ENCODE measurements at places on chromosomes 2 and 18. TPM values are rescaled to one million over a fixed set of nuclear protein-coding genes. Genes with fewer than 3 reads are reported as not detected.

INPP5D gene
- total RNA-seq: 40.5 TPM

PPP4R3B gene
- total RNA-seq: 64.6 TPM

MCEE gene
- total RNA-seq: 15.6 TPM

DNA sequence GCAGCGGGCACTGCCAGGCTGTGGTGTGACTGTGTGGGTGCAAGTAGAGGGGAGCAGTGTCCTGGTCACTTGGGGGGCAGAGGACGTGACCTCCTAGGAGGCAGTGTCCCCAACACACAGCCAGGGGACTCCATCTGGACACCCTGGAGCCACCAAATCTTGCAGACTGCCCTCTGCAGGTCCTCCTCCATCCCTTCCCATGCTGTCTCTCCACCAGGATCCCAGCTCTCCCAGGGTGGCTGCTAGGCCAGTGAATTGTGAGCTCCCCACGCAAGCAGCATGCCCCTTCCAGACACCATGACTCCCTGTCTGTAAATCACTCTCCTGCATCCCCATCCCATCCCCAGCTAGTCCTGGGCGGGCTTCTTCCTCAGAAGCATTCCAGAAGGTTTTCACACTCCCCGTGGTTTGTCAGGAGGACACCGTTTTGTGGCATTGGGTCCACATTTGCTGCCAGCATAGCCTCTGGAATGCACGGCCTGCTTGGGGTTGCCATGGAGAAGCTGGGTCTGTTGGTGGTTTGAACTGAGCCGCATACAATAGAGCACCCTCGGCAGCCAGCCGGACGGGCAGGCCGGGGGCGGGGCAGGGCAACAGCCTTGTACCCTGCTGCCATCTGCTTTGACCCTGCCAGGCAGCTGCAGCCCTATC lies 210.7 kb downstream of the KLHL29 start:
- H3K27me3 ChIP-seq: no peaks in the 10 kb centered on the region
- DNase-seq: peak; percentile 58
- no peak overlapping the region for H3K4me3 ChIP-seq
- H3K27ac ChIP-seq: no peak overlapping the region

DNA sequence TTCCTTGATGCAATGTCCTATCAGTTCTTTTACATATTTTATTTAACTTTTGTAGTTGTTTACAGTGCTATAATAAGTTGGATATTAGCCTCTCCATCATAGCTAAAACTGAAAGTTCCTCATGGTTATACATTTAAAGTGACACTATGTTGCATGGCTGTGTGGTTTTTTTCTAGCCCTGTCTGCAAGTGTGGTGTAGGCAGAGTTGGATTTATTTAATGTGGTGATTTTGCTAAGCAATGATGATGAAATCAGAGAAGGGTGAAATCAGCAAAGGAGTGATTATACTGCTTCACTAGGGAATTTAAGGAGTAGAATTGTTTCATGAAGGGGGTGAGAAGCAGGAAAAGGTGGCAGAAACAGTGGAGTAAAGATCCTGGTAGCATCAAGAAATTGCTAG lies 18.3 kb upstream of the ENOSF1 start:
- DNase-seq: no peak
- no peak overlapping the region for H3K27ac ChIP-seq
- H3K27me3 ChIP-seq: no peaks in the 10 kb centered on the region
- H3K36me3 ChIP-seq: no peaks in the 10 kb centered on the region
- H3K4me1 ChIP-seq: no peaks in the 10 kb centered on the region

- H3K27me3 ChIP-seq: no peaks in the 10 kb centered on the region
- no peak for DNase-seq
- no peak overlapping the region for H3K4me3 ChIP-seq
- H3K27ac ChIP-seq: peak overlapping the region; percentile 31
- H3K4me1 ChIP-seq: peaks cover 50% of the 10 kb centered on the region
These were observed 30.3 kb downstream of the TANC1 start for GRCh38 chr2:158998551-158999248.

DNA sequence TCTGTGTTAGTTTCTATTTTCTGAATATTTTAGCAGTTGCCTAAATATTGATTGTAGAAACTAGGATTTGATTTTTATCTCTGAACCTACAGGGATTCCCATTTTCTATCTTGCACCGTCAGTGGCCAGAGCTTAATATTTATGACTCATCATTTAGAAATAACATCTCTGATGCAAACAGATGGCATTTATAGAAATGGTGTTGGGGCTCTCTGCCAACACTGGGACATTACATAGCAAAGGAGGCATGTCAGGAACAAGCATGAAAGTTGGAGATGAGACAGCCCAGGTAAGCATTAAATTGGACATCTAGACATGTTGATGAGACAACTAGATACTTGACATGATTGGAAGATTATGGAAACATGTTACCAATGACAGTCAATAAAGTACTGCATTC lies 165.3 kb upstream of the SYT4 start:
- no peak for DNase-seq
- H3K27ac ChIP-seq: no peak overlapping the region
- H3K36me3 ChIP-seq: no peaks in the 10 kb centered on the region
- no peaks in the 10 kb centered on the region for H3K27me3 ChIP-seq
- no peaks in the 10 kb centered on the region for H3K4me1 ChIP-seq

DNA sequence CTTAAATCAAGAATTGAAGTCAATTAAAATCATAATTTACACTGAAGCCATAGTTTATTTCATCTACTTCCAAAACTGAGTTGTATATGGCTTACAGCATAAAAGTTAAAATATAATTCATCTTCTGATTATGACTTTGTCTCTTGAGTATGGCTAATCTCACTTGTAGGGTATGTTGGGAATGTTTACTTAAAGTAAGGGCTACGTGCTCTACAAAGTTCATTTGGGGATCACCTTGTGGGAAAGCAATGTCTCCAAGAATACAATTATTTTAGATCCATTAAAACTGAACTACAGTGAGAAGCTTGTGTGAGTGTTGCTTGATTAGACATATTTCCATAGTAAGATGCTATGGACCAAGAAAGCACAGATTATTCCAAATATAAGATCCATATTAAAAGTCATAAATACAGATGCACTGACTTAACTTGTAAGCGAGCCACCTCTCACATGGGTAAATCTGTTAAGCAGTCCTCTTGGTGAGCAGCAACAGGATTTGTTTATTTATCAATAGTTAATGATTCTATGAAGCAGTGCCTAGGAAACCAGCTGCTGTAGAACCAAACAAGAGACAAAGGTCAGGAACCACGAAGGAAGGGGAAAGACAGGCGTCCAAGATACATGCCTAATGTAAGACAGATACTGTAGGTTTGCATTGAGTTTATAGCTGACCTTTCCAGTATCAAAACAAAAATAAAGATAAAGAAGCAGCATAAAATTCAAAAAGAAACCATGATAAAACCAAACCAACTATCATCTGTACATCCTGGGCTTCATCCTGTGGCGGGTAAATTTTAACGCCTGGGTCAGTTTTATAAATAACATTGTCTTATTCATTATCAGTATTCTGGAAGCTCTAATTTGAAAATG lies 24.8 kb downstream of the DSG4 start:
- H3K36me3 ChIP-seq: no peaks in the 10 kb centered on the region
- no peak overlapping the region for H3K4me3 ChIP-seq
- no peak overlapping the region for H3K27ac ChIP-seq

GRCh38 chr2:216696321-216696720 lies 972 bp upstream of the IGFBP5 start:
- H3K4me3 ChIP-seq: no peak overlapping the region
- DNase-seq: no peak
- H3K27me3 ChIP-seq: peaks cover 81% of the 10 kb centered on the region

DNA sequence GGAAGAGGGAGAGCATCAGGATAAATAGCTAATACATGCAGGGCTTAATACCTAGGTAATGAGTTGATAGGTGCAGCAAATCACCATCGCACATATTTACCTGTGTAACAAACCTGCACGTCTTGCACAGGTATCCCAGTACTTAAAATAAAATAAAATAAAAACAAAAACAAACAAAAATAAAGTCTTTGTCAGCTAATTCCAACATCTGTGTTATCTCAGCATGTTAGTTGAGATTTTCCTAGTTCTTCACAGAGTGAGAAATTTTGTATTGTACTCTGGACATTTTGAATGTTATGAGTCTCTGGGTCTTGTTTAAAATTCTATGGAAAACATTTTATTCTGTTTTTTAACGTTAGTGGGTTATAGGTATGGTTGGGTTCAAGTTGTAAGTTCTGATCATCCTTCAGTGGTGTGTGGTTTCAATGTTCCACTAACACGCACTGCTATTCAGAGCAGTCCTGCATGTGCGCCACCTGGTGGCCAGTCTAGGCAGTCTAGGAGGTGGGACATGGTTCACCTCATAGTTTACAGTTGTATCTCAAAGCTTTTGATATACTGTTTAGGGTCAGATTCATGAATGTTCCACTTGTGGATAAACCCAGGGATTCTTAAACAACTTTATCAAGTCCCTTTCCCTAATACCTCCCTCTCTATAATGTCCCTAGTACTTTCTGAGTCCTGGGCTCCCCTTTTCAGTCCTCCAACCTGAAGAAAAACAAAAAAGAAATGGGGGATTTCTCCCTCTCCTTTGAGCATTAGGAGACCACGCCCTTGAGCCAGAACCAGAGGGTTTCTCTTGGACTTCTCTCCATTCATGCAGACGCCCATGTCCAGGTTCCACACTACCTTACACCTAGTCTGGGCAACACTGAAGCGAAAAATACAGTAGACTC lies 213.4 kb upstream of the GATA6 start:
- H3K27ac ChIP-seq: no peak overlapping the region
- H3K36me3 ChIP-seq: no peaks in the 10 kb centered on the region
- no peak overlapping the region for H3K4me3 ChIP-seq
- H3K4me1 ChIP-seq: no peaks in the 10 kb centered on the region
- no peaks in the 10 kb centered on the region for H3K27me3 ChIP-seq

DNA sequence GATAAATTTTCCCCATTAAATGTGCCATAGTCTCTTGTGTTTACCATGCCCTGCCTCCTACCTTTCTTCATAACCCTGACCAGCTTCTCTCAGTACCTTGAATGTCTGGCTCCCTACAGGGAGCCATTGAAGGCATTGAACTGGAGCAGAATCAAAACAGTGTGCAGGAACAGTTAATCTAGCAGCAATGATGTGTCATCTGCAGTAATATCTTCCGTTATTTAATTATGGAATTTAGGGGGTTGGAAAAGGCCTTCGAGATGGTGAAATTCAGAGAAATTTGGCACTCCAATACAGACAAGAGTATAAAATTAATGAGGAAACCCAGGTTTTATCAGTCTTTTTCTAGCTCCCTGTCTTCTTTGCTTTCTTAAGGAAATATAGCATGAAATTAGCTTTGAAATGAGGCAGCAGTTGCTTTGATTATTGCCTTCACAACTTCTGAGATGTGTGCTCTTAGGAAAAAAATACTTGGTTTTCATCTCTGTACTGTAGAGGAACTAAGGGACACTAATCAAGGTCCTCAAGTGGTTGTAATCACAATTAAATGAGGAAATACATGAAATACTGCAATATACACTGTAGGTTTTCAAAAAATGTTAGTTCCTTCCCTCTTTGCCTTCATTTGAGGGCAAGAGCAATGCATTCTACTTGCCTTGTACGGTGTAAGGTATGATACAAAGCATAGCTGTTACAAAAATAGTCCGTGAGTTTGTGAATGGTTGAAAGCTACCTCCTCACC lies 369.1 kb downstream of the SETBP1 start:
- H3K27me3 ChIP-seq: no peaks in the 10 kb centered on the region
- H3K27ac ChIP-seq: no peak overlapping the region
- no peak overlapping the region for H3K4me3 ChIP-seq
- peaks cover 9% of the 10 kb centered on the region for H3K4me1 ChIP-seq

- H3K36me3 ChIP-seq: no peaks in the 10 kb centered on the region
- peaks cover 41% of the 10 kb centered on the region for H3K27me3 ChIP-seq
- no peaks in the 10 kb centered on the region for H3K4me1 ChIP-seq
These were observed 38.0 kb downstream of the CYP1B1 start for GRCh38 chr2:38037757-38038621.

DNA sequence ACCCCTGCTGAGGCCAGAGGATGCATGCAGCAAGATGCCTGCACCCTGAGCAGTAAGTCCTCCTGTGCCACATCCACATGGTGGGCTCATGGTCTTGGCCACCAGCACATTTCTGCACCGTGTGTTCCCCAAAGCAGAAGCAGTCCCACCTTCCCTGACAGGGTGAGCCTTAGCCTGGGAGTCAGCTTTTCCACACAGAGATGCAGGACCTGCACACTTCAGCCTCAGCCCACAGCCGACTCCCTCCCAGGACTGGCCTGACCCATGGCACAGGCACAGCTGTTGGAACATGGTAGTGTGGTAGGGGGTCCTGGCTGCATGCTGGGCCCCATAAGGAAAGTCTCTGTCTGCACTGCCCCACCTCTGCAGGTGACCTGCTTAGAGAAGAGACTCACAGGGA lies 5.0 kb downstream of the SNED1 start:
- DNase-seq: no peak
- H3K27me3 ChIP-seq: no peaks in the 10 kb centered on the region
- H3K4me3 ChIP-seq: no peak overlapping the region

- H3K4me1 ChIP-seq: no peaks in the 10 kb centered on the region
- DNase-seq: no peak
- no peaks in the 10 kb centered on the region for H3K36me3 ChIP-seq
- H3K27me3 ChIP-seq: no peaks in the 10 kb centered on the region
- H3K27ac ChIP-seq: no peak overlapping the region
- H3K4me3 ChIP-seq: no peak overlapping the region
These were observed 398.9 kb downstream of the TRIB2 start for GRCh38 chr2:13115643-13116042.

DNA sequence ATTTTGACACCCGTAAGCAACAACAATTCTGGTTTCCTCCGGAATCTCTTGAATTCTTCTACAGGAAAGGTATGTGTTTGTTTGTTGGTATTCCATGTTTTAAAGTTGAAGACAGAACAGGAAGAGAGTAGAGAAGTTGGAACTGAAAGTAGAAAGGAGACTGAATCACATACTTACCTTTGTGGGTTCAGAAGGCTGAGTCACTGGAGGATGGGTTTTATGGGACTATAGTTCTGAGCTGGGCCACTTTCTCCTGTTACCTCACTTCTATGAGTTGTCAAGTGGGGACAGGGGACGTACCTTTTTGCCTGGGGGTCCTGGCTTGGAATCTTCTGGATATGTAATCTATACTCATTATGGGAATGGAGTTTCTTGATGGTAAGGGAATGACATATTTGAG lies 40.9 kb downstream of the KDM3A start:
- peaks cover 96% of the 10 kb centered on the region for H3K36me3 ChIP-seq
- no peaks in the 10 kb centered on the region for H3K27me3 ChIP-seq
- H3K4me3 ChIP-seq: no peak overlapping the region
- peak overlapping the region; percentile 29 for H3K27ac ChIP-seq

GRCh38 chr2:68031542-68032160 lies 31.2 kb downstream of the C1D start:
- no peaks in the 10 kb centered on the region for H3K27me3 ChIP-seq
- no peak overlapping the region for H3K27ac ChIP-seq
- H3K4me1 ChIP-seq: peaks cover 3% of the 10 kb centered on the region
- no peak for DNase-seq
- H3K4me3 ChIP-seq: no peak overlapping the region

- H3K27ac ChIP-seq: no peak overlapping the region
- no peaks in the 10 kb centered on the region for H3K4me1 ChIP-seq
- no peak overlapping the region for H3K4me3 ChIP-seq
- DNase-seq: no peak
- H3K36me3 ChIP-seq: no peaks in the 10 kb centered on the region
- no peaks in the 10 kb centered on the region for H3K27me3 ChIP-seq
These were observed 24.6 kb upstream of the DAW1 start for GRCh38 chr2:227846831-227847230.
